Lung microvascular endothelial cell (primary cell): ENCODE measurements at places on chromosomes 1 and 21.
A peak's percentile ranks its signal among the peaks of the same experiment; 100 is the strongest.

DNA sequence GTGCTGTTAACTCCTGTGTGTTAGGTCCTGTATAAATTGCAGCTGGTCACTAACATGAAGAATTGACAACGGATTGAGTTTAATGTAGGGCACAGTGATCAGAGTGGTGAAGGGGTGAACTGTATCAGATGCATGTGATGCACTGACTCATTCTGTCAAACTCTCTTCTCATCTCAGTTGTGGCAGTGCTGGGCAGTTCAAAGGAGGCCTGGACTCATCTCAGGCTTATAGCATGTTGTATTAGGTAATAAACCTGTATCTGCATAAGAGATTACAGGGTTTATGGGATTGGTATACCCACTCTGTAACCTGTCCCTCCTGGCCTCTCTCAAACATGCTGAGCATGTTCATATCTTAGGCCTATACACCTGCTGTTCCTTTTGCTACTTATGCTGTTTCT, 12.4 kb upstream of the GBP3 start:
- DNase-seq, result no peak

GRCh38 chr1:29179641-29180184, 2.0 kb downstream of the SRSF4 start:
- peak; percentile 24 for DNase-seq

DNA sequence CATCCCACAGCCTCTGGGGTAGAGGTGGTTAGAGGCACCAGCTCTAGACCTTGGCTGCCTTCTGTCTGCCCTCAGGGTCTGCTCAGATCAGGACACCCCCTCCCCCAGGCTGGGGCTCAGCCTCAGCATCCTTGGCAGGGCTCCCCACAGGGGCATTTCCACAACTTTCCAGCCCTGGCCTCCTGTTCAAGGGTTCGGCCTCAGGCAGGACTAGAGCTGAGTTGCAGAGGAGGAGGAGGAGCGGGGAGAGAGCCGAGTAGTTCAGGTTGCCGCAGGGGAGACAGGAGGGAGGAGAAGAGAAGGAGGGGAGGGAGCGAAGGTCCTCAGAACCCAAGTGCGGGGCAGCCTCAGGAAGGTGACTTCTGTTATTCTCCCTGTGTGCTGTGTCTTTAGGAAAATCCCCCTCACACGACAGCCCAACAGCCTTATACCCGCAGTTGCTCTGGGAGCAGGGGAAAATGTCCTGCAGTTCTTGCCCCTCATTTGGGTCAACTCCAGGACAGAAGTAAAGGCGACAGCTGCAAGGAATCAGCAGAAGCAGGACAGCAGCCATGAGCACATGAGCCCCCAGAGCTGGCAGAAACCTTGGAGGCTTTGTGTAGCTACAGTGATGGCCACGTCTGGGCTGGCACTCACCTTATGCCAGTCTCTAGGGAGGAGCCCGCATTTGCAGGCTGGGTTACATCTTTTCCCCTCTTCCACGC, 46.5 kb upstream of the TENT5B start:
- no peak for DNase-seq

DNA sequence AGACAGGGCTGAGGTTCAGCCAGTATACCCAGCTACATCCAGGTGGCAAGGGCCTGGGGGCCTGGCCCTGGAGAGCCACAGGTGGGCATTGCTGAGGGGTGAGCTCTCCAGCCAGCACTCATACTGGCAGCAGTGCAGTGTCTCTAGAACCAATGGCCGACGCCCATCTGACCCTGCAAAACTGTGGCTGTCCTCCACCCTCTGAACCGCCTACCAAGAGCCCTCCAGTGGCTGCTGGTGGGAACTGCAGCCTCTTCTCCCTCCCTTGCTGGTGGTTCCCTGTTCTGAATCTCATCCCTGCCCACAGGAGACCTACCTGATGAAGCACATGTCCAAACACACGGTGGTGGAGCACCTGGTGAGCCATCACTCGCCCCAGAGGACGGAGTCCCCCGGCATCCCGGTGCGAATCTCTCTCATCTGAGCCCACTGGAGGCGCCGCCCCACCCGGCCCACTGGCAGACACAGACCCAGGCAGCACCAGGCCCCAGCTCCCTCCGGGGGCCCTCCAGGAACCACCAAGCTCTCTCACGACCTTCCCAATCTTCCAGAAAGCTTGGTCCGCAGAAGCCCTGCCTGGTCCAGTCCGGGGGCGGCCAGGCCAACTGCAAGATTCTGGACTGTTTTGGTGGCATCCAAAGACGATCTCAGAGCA, 22.1 kb downstream of the A3GALT2 start:
- peak; percentile 76 for DNase-seq

- no peak for DNase-seq
Measured at GRCh38 chr1:239006276-239006675, 380.1 kb upstream of the CHRM3 start.

GRCh38 chr1:11934302-11935056, at the start of gene PLOD1:
Gene PLOD1, plus strand, starts transcription at chr1:11934717. Its CDS starts 63 bp downstream, at chr1:11934780.
- DNase-seq, result peak; percentile 82

- DNase-seq, result no peak
Measured at GRCh38 chr21:34691390-34692032, 22.7 kb downstream of the CLIC6 start.

DNA sequence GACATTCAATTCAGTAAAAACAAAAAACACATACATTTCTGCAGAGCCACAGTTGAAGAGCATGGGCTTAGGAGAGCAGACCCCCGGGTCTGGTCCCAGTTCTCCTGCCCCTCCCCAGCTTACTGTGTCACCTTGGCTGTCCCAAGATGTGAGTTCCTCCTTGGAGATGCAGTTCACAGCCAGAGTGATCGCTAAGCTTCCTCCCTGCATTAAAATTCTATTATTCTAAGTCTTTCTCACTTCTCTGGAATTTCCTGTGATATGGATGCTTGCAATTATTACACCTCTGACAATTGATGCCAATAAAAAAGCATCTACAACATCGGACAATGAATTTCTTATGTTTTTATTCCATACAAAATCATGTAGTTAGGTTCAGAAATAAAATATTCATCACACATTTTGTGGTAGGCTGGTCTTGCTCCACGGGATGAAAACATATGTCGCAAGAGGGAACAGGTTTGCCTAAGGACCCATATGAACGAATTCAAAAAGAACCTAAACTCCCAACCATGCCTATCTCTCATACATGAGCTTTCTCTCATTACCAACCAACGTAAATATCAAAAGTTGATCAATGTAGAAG, 328.5 kb upstream of the RUNX1 start:
- no peak for DNase-seq

DNA sequence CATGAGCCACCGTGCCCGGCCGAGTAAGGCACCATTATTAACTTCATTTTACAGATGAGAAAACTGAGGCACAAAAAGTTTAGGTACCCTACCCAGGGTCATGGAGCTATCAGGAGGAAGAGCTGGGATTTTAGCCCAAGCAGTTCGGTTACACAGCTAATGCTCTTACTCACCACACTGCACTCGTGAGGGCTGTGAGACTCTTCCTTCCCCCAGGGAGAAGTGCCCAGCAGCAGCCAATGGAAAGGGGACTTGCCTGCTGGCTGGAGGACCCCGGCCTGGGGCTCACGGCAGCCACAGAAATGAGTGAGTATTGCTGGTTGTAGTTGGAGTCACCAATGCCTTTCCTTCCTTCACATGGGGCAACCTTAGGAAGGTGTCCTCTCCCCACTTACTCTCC, 5.2 kb upstream of the CSF1 start:
- DNase-seq, result no peak

DNA sequence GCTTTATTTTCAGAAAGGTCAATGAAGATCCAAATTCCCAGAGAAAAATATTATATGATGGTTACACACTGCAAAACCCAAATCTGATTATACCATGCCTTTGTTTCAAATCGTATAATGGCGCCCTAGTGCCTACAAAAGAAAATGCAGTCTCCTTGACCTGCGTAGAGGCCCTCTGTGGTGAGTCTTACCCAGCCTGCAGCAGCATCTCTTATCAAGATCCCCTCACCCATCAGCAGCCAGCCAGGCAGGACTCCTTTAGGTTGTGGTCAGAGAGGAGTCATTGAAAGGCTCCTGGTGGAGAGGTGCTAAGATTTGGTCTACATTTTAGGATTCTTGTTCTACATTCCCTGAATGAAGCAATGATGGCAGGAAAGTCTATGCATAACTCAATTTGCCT, 23.7 kb upstream of the DAB1 start:
- DNase-seq, result no peak

- DNase-seq, result peak; percentile 53
Measured at GRCh38 chr1:179164494-179164893, 65.0 kb downstream of the ABL2 start.

DNA sequence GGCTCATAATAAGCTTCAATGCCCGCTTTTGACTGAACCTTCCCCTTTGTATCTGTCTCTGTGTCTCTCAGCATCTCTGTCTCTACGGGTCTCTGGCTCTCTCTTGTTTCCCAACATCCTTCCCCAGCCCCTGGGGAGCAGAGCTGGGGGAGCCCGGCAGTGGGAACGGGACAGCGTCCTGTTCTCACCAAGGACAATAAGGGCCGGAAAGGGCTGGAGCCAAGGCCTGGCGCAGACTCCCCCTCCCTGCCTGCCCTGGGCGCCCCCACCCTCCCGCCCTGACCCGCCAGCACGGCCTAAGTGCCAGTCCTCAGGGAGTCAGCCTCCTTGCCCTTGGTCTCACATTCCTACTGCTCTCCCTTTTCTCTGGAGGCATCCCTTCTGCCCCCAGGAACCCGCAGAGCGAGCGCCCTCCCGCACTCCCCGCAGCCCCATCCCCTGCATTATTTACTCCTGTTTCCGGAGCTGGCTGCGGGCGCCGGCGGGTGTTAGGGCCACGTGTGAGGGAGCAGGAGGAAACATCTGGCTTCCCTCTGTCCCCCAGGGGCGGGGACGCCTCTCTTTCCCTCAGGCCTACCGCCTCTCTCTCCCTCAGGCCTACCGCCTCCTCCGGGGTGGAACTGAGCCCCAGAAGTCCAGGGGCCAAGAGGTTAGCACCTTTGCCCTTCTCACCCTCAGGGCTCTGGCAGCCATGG, 6.5 kb downstream of the KRTCAP2 start:
- DNase-seq, result peak; percentile 90

DNA sequence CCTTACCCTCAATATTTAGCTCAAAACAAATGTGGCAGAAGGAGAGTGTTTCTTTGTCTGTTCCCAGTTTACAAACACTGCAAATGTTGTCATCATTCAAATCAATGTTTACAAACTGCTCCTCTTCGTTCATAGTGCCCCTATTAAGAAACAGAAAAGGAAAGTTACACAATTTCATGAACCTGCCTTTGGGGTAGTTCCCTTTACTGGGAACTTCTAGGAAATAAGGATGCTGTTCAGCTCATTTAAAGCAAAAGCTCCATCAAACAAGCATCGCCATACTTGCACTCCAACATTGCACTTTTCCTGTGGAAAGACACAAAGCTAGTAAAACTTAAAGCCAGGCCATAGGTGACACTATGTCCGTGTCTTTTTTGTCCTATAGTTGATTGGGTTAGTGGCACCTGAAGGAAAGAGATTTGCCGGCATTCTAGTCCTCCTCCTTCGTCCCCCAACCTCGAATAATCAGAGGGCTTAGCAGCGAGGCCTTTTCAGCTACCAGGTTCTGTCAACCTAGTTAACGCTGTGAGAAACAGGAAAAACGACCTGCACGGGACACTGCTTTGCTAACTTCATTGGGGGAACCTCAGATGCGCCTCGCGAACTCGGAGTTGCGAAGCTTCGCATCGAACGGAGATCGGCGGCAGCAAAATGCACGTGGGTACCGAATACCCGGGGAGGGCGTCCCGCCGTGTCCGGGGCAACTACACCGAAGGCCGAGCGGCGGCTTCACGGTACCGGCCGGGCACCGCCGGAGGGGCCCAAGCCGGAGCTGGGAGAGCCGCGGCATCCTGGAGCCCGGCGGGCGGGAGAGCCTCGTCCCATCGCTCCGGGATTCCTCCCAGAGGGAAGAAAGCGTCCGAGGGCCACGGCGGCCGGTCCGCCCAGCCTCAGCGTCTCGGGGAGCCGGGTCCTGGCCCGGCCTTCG, 706 bp downstream of the C21orf91 start:
- peak; percentile 41 for DNase-seq

- peak; percentile 55 for DNase-seq
Measured at GRCh38 chr1:229430761-229431283, 3.1 kb downstream of the ACTA1 start.

- DNase-seq, result peak; percentile 52
Measured at GRCh38 chr21:41659791-41660560, 106.9 kb downstream of the RIPK4 start.

DNA sequence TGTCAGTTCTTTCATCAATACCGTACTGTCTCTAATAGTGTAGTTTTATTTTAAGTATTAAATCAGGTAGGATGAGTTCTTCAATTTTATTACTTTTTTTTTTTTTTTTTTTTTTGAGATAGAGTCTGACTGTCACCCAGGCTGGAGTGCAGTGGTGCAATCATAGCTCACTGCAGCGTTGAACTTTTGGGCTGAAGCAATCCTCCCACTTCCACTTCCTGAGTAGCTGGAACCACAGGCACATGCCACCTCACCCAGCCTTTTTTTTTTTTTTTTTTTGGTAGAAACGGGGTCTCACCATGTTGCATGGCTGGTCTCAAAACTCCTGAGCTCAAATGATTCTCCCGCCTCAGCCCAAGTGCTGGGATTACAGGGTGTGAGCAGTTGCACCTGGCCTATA, 44.3 kb downstream of the INAVA start:
- DNase-seq, result no peak

DNA sequence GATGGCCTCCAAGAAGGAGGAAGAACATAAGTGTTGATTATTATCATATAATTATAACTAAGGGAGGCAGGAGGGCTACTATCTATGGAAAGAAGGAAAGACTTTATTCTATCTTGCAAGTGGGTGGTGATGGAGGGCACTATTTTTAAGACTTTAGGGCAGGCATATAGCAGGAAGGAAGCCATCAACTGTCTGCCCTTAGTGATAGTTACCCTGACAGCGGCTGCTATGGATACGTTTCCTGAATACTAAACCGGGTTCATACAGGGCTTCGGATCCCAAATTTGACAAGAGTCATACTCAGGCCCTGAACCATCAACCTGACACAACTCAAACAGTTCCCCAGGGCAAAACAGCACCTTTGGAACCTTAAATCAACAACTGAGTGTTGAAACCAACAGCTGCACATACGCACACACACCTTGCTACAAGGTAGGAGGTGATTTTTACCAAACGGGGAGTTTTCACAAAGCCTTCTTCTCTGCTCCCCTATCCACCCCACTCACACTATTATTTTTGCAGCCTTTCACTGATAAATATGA, 397.2 kb downstream of the OMA1 start:
- no peak for DNase-seq
